Fibroblast of skin of right quadriceps (primary cell): ENCODE measurements at places on chromosomes 3 and 15.

DNA sequence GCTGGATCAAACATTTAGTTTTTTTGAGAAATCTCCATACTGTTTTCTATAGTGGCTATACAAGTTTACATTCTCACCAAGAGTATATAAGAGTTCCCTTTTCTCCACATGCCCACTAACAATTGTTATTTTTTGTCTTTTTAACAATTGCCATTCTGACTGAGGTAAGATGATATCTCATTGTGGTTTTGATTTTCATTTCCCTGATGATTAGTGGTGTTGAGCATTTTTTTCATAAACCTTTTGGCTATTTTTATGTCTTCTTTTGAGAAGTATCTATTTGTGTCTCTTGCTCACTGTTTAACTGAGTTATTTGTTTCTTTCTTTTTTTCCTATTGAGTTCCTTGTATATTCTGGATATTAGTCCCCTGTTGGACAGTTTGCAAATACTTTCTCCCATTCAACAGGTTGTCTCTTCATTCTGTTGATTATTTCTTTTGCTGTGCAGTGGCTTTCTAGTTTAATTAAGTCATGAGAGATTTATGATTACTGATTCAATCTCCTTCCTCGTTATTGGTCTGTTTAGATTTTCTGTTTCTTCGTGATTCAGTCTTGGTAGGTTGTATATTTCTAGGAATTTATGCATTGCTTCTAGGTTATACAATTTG lies 6.7 kb upstream of the RNF13 start:
- no peak for DNase-seq

DNA sequence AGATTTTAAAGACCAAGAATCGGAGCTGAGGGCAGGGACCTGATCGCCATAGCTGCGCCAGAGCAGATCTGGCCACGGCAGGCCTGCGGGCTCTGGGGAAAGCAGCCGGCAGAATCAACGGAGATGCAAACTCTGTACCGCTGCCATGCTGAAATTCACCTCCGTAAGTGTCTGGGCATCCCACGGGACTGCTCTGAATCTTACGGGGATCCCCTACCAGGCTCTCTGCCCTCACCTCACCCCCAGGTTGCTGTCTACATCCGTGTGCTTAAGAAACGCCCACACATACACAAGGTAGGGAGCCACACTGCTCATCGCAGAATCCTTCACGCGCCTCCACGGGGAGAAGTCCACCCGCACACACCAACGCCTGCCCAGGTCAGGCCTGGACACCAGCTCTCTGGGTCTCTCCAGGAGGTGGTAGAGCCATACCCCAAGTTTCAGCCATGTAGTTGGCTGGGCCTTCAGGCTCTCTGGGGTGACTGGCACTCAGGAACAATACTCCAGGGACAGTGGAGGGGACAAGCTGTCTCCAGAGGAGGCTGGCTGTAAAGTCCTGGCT lies 33.5 kb downstream of the FAM174B start:
- no peak for DNase-seq

GRCh38 chr3:77746892-77747291 lies 707.0 kb downstream of the ROBO2 start:
- DNase-seq: no peak

- no peak for DNase-seq
Measured at GRCh38 chr15:67720556-67721175, 104.6 kb upstream of the SKOR1 start.

DNA sequence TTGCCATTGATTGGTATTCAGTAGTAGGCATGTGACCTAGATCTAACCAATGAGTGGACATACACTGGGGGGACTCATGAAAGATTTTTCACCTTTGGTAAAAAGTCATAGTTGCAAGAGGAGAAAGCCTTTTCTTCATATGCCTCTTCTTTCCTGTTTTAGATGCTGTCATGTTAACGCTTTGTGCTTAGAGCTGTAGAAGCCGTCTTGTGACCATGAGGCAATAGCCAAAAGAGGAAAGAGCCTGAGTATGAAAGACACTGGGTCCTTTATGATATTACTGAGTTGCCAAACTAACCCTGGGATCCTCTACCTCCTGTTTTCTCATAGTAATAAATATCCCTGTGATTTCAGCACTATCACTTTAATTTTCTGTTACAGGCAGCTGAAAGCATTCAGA lies 396.0 kb downstream of the FHIT start:
- no peak for DNase-seq

GRCh38 chr15:101017093-101017754 lies 98.1 kb downstream of the LRRK1 start:
- no peak for DNase-seq
